NCI-H1417 treated with DMSO at 0.1 percent for 48 hours (cell line): ENCODE measurements at places on chromosomes 11 and 22.

GRCh38 chr22:42716649-42717127 lies 4.0 kb downstream of the A4GALT start:
- no peak for DNase-seq

GRCh38 chr22:50035976-50036724 lies 21.9 kb downstream of the TTLL8 start:
- DNase-seq: no peak

- DNase-seq: no peak
Observed at GRCh38 chr22:49979587-49980264, 19.2 kb downstream of the PIM3 start.

- DNase-seq: no peak
Observed at GRCh38 chr22:23230348-23231068, 50.2 kb downstream of the BCR start.

- no peak for DNase-seq
Observed at GRCh38 chr11:105297463-105297862, 157.9 kb upstream of the CARD18 start.

GRCh38 chr11:79199729-79200354 lies 241.0 kb downstream of the TENM4 start:
- no peak for DNase-seq

DNA sequence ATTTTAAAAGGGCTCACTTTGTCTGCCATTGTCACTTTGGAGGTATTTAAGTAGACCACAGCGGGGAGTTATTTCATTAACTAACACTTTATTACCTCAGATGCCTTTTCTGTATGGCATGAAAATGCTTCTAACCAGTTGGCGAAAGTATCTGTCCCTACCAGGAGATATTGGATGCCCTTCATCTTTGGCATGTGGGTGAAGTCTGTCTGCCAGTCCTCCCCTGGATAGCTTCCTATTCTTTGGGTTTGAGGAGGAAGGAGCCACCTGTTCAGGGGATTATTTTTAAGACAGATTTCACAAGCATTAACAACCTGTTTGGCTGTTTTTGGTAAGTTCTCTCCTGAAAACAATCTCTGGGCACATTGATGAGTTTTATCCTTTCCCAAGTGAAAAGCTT lies 17.1 kb downstream of the MS4A6E start:
- DNase-seq: no peak
